ENCODE measurements at places on chromosomes 13 and 19. TPM values are rescaled to one million over a fixed set of nuclear protein-coding genes. Genes with fewer than 3 reads are reported as not detected.

The FOXA3 gene
- not detected for total RNA-seq

The CD79A gene
- 0.68 TPM for total RNA-seq

The SSC5D gene
- total RNA-seq: 5.7 TPM

The DCLK1 gene
- total RNA-seq: 30.1 TPM
